Retinal pigment epithelial cell (primary cell): ENCODE measurements at places on chromosomes 4 and X.

GRCh38 chr4:18734405-18734804, 712.9 kb upstream of the LCORL start:
- no peak for DNase-seq

DNA sequence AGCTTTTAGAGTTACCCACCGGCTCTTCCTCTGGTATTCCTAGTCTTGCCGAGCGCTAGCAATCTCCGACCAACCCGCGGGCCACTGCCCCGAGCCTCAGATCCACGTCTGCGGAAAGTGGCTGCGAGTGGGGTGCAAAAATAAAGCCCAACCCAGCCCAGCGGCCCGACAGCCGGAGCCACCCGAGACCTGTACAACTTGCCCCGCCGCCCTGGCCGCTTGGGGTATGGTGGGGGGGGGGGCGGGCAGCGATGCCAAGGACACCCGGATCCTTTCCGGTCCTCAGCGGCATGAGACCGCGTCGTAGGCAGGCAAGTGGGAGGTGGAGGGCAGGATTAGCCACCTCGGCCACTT, 1.6 kb downstream of the SLITRK4 start:
- DNase-seq = no peak

GRCh38 chr4:121227341-121227792, 63.2 kb upstream of the TNIP3 start:
- no peak for DNase-seq

GRCh38 chrX:39815631-39816030, 282.1 kb downstream of the BCOR start:
- DNase-seq = no peak

DNA sequence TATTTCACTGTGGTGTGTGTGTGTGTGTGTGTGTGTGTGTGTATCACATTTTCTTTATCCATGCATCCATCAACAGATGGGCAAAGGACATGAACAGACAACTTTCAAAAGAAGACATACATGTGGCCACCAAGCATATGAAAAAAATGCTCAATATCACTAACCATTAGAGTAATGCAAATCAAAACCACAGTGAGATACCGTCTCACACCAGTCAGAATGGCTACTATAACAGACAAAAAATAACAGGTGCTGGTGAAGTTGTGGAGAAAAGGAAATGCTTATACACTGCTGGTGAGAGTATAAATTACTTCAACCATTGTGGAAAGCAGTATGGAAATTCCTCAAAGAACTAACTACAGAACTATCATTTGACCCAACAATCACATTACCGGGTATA, 83.4 kb downstream of the PALLD start:
- no peak for DNase-seq

DNA sequence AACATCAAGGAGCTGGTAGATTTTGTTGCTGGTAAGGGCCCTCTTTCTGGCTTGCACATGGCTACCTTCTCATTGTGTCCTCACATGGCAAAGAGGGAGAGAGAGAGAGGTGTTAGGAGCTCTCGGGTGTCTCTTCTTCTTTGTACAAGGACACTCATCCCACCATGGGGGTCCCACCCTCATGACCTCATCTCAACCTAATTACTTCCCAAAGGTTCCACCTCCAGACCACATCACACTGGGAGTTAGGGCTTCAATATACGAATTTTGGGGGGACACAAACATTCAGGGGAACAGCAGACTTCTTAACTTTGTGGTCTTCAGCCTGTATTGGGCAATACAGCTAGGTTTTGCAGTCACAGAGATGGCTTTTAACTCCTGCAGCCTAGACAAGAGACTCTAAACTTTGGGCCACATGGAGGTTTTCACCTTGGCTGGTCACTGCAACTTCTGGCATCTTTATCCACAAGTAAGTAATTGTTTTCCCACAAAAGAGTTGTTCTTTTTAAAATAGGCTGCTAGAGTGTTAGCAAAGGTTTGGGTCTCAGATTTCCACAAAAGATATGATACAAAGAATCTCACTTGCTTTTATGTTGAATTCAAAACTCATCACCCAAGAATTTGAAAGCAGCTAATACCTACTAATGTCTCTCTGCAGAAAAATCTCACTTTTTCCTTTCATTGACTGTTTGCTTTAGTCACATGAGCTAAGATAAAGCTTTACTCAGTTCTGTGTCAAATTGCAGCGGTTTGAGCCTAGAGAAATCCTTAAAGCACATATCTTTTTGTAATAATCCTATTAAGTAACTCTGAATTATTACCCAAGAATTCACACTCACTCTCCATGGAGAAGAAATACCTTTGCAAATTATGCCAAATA, 39.6 kb upstream of the BBS12 start:
- peak; percentile 75 for DNase-seq

- DNase-seq = peak; percentile 62
Observed at GRCh38 chr4:154406018-154406795, 85.4 kb downstream of the DCHS2 start.

GRCh38 chr4:184728858-184729257, 5.0 kb downstream of the CENPU start:
- DNase-seq = peak; percentile 66

DNA sequence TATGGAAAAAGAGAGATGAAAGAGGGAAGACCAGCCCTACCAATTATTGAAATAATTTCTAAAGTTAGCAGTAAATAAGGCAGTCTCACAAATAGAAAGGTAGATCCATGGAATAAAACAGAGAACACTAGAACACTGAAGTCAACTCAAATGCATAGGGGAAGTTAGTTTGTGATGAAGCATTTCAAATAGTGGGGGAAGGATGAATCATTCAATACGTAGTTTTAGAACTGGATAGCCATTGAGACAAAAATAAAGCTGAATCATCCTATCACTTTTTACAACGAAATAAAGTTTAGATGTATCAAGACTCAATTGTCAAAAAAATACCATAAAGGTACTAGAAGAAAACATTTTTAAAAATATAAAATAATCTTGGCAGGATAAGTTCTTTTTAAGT, 143.2 kb upstream of the DGKK start:
- DNase-seq = no peak

DNA sequence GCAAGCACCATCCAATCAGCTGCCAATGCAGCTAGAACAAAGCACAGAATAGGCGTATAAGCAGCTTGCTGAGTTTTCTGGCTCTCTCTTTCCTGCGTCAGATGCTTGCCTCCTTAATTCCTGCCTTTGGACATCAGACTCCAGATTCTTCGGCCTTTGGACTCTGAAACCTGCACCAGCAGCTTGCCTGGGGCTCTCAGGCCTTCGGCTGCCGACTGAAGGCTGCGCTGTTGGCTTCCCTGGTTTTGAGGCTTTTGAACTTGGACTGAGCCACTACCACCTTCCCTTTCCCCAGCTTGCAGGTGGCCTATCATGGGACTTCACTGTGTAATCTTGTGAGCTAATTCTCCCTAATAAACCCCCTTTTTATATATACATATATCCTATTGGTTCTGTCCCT, 6.1 kb downstream of the TMEM192 start:
- no peak for DNase-seq

DNA sequence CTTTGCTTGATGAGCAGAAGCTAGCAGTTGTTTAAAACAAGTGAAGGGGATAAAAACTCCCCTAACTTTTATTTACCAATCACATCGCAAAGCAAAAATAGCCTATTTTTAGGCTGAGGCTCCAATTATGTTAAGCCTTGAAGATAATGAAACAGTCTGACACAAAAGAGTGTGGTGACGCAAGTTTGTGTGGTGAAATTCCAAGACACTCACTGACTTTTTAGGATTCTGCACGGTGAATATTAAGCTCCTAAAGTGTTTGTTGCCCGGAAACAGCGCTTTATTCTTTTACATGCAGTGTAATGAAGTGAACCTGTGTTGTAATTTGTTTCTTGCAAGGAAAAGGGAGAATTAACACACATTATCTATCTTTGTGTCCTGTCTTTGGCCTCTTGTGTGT, 74.8 kb downstream of the POLA1 start:
- no peak for DNase-seq

DNA sequence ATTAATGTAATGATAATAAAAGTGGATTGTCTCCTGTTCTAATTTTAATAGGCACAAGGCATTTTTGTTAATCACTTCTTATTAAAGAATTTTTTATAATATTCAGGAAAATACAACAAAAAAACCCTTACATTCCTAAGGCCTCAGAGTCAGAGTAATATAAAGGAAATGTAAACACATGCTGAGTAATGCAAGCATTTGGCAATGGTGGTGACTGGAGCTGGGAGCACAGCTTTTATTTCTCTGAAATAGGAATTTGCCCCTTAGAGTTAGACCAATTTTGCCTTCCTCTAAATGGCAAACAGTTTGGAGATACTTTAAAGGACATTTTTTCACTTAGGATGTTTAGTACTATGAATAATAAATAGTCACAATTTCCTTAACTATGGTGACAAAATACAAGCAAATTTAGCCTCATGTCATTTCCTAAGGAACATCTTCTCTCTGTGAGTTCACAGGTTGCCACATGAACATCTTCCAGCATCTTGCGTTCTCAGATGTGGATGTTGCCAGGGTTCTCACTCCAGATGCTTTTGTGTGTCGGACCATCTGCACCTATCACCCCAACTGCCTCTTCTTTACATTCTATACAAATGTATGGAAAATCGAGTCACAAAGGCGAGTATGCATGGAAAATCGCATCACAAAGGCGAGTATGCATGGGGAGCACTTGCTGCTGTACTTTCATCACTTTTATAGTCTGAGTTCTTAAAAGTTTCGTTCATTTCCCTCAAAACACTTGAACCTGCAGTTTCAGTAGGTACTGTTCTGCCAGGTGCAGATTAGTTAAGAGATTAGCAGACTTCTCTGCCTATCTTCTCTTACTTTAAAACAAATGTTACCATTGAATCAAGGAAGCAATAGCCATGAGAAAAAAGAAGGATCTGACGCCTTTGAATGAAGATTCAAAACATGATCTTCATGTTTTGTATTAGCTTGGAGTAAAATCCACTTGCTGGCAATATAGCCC, 15.9 kb upstream of the F11 start:
- DNase-seq = no peak
